NCI-H748 treated with DMSO at 0.1 percent for 48 hours (cell line): ENCODE measurements at places on chromosomes 2 and 18.

DNA sequence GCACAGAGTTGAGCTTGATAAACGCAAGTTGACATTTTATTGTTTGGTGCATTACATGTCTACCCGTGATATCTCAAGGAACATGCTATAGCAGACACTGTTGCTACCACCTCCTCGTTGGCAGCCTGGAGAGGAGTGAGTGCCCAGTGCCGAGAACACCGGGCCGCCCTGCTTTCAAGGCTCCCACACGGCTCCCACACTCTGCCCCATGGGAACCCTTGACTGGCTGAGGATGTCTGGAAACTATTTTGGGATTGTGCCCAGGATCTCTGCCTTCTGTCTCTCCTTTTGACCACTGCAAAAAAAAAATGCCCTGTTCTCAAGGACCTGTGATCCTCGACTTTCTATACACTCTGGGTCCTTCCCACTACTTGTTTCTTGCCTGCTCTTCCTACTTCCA lies 21.1 kb downstream of the TET3 start:
- DNase-seq: no peak

DNA sequence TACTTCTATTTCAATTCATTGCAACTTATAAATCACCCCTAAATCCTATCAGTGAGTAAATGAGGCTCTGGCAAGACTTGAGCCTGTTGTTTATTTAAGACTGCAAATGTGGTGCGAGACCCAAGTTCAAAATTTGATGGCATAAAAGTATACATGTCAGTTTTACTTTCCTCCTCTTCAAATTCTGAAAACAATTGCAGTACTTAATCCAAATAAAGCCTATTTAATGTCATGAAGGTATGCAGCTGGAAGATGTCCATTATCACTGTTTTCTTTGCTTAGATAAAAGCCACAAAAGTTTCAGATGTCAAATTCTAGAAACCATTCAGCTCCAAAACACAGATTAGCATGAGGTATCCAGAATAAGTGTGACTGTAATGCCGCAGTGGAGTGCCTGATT lies 3.3 kb downstream of the APCDD1 start:
- DNase-seq: no peak

DNA sequence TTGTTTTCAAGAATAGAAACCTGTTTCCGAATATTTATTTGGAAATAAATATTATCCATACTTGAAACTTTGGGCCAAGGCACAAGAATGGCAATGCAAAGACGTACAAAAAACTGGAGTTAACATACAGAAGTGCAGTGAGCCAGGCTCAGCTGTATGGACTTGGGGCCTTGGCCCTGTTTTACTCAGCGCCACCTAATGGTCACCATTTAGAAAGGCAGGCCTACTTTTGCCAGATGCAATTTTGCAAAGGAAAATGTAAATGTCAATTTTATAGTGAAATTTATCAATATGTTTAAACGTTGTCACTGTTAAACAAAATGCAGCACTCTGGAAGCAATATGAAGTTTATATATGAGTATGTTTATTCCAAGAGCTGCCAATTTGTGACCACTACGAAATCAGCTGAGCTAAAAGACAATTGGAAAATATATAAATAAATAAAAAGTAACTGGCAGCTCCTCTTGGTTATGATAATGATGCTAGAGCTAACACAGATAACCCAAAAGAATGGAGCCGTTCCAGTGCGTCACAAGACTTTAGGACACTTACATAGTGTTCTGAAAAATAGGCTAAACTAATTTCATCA lies 155.0 kb downstream of the ARHGAP15 start:
- no peak for DNase-seq

DNA sequence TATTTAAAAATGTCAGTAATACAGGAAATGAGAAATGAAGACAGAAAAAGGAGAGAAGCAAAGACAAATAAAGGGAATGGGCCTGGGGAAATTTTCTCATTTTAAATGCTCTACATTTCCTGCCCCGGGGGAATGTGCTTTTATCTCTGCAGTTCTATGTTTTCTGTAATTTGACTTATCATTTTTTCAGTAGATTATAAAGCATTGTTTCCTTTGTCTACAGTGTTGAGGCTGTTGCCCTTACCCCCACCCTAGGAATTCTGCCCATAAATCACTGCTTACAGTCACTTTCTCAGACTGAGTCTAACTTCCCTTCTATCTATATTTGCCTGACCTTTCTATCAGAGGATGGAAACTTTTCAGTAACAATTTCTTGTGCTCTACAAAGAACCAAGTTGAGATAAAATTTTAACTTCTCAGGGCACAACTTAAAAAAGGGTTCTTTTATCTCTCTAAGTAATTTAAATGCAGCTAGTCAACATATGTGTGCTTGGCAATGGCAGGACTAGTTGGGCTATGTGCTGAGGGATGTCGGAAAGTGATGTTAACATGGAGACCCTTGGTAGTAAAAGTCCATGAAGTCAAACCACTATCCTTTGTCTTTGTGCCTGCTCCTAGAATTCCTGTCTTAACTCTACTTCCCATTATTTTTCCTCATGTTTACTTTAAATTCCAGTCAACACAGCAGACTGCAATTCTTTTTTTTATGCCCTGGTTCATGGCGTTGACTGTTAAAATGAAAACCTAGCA lies 146.5 kb upstream of the MMADHC start:
- DNase-seq: no peak

DNA sequence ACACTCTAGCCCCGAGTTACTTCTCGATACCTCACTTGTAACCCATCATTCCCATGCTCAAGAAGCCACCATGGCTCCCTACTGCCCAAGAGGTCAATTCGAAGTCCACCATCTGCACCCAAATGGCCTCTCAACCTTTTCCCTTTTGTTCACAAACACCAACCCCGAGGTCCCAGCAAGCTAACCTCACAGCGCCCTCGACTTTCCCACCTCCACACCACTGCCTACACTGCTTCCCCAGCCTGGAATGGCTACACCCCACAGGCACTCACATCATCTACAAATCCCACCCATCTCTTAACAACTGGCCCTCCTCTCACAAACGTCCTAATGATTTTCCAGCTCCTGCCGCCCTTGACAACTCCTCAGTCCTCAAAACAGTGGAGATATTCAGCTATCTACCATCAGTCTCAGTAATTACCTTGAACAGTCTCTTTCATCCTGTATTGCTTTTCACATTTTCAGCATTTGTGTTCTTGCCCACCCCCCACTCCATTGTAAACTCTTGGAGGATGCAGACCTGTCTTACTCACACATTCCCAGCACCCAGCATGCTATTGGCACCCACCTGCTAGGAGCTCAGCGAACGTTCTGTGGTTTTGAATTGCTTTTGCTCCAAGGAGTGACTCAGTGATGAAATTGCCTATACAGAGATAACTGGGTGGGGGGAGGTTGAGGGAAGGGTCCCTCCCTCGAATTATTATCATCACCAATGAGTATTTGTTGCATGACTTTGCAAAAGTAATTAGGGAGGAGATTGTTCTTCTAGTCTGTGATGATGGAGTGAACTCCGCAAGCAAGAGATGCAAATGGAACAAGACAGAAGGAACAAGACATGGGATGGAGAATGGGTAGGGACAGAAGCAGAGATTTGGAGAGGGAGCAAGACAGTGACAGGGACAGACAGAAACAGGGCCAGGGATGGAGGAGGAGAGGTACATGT lies 106.8 kb downstream of the CYP26B1 start:
- DNase-seq: no peak

- no peak for DNase-seq
These were observed 145.0 kb downstream of the TTC27 start for GRCh38 chr2:32772638-32773447.

GRCh38 chr2:122019724-122020123 lies 264.3 kb downstream of the TSN start:
- DNase-seq: no peak
